Right cardiac atrium (tissue), 5 donors: ENCODE measurements at places on chromosomes 7 and 10. TPM values are rescaled to one million over a fixed set of nuclear protein-coding genes. Genes with fewer than 3 reads are reported as not detected.
A peak's percentile ranks its signal among the peaks of the same experiment; 100 is the strongest.

- peak; percentile 55 for DNase-seq
Measured at GRCh38 chr7:112144284-112145059, 61.7 kb downstream of the DOCK4 start.

DNA sequence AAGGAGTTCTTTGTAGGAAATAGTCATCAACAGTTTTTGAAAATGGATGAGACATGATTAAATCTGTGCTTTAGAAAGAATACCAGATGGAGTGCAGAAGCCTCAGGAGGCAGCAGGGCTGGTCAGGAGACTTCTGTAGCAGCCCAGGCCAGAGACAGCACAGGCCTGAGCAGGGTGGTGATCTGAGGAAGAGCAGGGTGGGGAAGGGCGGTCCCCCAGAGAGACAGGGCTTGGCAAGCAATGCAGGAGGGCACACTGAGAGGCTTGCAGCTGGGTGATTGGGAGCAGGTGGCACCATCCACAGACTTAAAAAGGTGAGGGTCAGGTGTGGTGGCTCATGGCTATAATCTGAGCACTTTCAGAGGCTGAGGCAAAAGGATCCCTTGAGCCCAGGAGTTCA lies 4.3 kb upstream of the SMKR1 start:
- no peak for DNase-seq

- DNase-seq = no peak
Measured at GRCh38 chr7:28151965-28152364, 28.6 kb downstream of the JAZF1 start.

DNA sequence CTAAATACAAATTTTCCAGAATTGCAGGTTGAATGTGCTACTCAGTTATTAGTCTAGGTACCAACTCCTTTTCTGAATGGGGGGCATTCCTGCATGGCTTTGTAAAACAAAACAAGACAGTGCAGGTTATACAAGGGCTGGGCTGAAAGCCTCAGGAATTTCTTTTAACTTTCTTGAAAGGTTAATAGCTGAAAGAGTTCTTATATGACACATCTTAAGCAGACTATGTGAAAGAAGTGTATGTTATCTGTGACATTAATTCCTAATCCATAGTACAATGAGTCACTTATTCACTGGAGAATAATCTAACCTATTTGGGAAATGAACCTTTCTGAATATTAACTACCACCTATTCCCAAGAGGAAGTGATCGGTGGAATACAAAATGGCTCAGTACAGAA lies 115.6 kb upstream of the FAM133B start:
- no peak for DNase-seq

GRCh38 chr7:156000601-156001396 lies 188.5 kb upstream of the SHH start:
- peak; percentile 36 for DNase-seq

DNA sequence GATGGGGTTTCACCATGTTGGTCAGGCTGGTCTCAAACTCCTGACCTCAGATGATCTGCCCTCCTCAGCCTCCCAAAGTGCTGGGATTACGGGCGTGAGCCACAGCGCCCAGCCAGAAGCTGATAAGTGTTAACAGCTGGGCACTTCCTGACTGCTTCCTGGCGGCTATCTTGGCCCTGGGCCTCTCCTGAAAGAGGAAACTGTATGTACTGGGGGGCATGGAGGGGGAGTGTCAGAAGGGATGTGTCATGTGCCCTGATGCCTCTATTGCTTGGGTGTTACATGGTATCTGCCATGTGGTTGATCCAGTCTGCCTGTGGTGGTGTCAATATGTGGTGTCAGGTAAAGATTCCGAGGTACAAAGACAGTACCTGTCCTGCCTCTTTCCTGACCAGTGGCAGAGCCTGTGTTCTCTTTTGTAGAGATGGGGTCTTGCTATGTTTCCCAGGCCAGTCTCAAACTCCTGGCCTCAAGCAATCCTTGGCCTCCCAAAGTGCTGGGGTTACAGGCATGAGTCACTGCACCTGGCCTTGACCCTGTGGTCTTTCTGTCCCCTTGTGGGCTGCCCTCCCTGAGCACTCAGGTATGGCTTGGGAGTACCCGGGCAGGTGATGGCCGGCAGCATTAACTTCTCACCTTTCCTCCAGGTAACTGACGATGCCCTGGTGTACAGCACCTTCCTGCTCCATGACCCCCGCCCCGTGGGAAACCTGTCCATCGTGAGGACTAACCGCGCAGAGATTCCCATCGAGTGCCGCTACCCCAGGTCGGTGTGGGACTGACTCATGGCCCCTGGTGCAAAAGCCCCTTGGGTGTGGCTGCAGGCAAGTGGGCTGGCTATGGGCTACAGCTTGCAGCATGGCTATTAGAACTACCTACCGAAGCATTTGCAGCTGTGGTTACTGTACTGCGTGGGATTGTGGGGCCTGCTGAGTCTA lies 4.4 kb downstream of the ZP3 start:
- DNase-seq = no peak

- DNase-seq = no peak
Measured at GRCh38 chr7:33716581-33717477, 188.5 kb upstream of the BMPER start.

DNA sequence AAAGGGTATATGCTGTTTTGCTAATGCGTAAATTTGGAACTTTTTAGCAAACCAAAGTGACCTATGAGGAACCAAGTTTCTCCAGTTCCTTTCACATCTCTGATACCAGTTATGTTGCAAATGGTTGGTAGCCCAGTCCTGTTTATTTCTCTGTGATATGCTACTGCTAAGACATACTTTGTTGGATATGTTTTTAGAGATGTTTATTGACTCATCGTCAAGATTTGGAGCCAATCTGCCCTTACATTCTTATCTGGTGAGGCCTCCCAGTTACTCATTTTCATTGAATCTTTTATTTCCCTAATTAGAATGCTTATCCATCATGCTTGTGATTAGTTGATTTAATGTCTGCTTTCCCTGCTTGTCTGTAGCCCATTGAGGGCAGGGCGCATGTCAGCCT lies 58.9 kb downstream of the LRGUK start:
- no peak for DNase-seq

GRCh38 chr10:122877264-122877663 lies 2.1 kb downstream of the FAM24B start:
- no peak for DNase-seq

- DNase-seq = no peak
Measured at GRCh38 chr10:49478819-49479218, 60.1 kb downstream of the ERCC6 start.

DNA sequence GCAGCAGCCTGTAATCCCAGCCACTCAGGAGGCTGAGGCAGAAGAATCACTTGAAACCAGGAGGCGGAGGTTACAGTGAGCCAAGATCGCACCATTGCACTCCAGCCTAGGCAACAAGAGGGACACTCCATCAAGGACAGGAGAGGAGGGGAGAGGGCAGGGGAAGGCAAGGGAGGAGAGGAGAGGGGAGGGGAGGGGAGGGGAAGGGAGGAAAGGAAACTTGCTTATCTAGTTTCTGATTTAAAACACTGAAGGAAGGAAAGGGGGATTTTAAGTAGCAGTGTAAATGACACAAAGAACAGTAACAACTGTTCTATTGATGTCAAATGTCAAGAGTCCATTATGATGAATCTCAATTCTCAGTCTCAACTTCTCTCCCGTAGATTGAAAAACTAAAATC lies 43.7 kb downstream of the SRPK2 start:
- DNase-seq = no peak

GRCh38 chr7:151014950-151015349 lies 9.3 kb downstream of the ATG9B start:
- DNase-seq = no peak

- DNase-seq = peak; percentile 91
Measured at GRCh38 chr10:86900955-86901354, 56.5 kb downstream of the MMRN2 start.

DNA sequence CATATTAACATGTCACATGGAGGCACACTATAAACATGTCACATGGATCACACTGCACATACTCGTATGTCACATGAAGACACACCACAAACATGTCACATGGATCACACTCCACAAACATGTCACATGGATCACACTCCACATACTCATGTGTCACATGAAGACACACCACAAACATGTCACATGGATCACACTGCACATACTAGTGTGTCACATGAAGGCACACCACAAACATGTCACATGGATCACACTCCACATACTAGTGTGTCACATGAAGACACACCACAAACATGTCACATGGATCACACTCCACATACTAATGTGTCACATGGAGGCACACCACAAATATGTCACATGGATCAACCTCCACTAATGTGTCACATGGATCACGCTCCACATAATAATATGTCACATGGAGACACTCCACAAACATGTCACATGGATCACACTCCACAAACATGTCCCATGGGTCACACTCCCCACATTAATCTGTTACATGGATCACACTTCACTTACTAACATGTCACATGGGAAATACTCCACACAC lies 195.6 kb upstream of the PFKP start:
- no peak for DNase-seq

DNA sequence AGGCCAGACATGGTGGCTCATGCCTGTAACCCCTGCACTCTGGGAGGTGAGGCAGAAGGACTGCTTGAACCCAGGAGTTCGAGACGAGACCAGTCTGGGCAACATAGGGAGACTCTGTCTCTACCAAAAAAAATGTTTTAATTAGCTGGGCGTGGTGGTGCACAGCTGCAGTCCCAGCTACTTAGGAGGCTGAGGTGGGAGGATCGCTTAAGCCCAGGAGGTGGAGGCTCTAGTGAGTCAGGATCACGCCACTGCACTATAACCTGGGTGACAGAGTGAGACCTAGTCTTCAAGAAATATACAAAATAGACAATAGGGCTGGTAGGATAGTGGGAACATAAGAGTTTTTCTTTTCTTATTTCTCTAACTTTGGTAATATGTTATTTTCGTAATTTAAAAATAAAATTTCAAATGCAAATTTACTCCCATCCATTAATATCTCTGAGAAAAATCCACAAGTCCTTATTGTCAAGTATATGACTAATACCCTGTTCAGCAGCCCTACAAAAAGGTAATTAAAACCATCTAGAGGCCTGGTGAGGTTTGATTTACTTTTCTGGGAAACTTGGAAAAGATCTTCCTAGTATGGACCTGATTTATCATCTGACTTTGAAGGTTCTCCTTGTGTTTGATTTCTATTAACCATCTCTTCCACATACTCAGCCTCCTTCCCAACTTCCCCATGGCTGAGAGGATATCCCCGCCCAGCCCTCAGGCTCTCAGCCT lies 50.0 kb downstream of the CREB3L2 start:
- DNase-seq = no peak

DNA sequence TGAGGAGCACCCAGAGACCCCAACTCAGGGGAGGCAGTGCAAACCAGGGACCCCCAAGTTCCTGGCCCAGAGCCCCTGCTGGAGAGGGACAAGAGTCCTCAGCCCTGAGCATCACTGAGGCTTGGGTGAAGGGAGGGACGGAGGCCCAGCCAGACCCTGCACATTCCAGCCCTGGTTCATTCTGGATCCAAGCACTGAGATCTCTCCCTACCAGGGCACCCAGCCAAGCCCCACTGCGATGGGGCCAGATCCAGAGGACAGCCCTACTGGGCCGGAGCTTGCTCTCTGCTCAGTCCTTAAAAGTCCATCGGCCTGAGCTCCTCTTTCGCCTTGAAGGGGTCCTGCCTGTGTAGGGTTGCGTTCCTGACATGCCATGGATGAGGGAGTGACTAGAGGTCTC lies 40.5 kb upstream of the RABGEF1 start:
- DNase-seq = peak; percentile 76

- DNase-seq = no peak
Measured at GRCh38 chr7:70733090-70733489, 398.9 kb upstream of the GALNT17 start.

- DNase-seq = no peak
Measured at GRCh38 chr10:116111483-116112095, 161.4 kb downstream of the GFRA1 start.

- no peak for DNase-seq
Measured at GRCh38 chr10:114281461-114281860, 42.4 kb downstream of the VWA2 start.

DNA sequence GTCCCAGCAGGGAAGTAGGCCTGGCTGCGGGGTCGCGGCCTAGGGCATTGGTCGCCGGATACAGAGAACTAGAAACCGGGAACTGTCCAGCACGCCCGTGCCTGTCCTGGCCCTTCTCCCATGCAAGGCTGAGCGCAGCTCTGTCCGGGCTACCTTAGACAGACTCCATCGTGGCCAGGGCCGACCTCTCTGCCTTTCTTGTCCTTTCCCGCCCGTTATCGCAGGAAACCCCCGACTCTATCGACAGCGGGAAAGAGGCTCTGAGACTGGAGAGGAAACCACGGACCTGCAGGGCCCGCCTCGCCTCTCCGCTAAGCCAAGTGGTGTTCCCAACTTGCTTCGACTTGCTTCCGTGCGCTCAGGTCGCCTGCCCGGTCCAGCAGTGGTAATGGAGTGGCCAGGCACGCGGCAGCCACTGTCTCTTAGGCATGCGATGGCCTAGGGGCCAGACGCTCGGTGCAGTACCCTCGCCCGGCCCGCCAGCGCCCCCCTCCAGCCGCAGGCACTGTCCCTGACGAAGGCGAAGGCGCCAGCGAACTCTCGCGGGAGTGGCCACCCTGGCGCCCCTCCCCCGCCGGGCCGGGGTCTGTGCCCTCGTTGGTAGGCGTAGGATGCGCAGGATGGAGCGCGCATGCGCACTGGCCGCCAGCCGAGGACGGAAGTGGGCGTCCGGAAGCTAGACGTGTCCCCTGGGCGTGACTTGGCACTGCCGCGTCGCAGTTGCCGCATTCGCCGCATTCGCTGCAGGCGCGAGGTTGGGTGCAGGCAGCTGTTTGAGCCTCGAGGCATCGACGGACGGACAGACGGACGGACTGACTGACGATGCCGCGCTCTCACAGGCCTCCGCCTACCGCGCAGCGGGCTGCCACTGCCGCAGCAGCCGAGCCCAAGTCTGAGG lies 54.4 kb downstream of the MCMBP start:
- DNase-seq = peak; percentile 91

DNA sequence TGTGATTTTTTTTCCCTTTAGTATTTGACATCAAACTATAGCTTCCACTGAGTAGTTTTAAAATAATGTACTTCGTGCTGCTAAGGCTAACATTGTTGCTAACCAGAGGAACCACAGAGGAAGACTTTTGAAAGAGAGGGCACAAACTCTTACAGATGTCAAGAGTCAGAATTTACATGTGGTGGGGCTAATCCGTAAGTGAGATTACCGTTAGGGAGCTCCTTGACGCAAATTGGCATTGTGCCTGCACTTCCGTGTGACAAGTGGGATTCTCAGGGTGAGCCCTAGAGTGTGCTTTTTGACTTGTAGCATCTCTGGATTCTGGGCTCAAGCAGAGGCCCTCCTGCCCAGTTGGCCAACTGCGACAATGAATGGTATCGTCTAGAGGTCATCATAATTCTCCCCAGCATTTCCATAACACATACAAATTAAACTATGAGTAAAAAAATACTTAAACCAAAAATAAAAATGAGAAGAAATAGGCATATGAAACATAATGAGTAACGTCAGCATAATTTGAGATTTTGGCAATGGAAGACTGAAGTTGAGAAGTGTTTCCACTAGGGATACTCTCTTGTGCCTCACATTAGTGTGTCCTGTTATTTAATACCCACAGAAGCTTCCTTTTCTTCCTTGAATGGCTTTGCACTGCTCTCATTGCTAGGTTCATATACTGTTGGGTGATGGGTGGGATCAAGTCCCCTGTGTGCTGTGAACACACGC lies 164.0 kb downstream of the SDK1 start:
- DNase-seq = peak; percentile 34

The KIAA1549 gene
- total RNA-seq = 1.5 TPM

The ZNF804B gene
- 0.14 TPM for total RNA-seq

The MYO3A gene
- total RNA-seq = not detected

The CLCN1 gene
- total RNA-seq = not detected

The ZNF679 gene
- not detected for total RNA-seq

The DLX6 gene
- total RNA-seq = not detected

The CLRN3 gene
- not detected for total RNA-seq

The CUZD1 gene
- total RNA-seq = 0.53 TPM

The STK31 gene
- 0.24 TPM for total RNA-seq

The FAM25A gene
- total RNA-seq = not detected

The TSPAN15 gene
- 5.3 TPM for total RNA-seq
